ENCODE measurements at places on chromosomes 4 and X. TPM values are rescaled to one million over a fixed set of nuclear protein-coding genes. Genes with fewer than 3 reads are reported as not detected.

DNA sequence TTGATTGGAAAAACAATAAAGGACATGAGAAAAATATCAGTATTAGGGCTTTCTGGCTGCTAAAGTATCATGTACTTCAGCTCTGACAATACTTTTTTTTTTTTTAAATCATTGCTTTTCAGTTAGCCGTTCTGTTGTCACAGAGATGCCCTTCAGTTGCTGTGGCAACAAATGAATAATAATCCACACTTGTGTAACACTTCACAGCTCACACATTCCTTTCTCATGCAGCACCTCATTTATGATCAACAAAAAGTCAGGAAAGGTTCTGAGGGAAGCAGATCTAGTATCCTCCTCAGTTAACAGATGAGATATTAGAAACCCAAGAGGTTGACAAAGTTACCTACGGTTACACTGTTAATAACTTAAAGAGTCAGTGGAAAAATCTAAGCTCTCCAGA lies 444.2 kb upstream of the SLIT2 start:
- DNase-seq, result no peak
- H3K36me3 ChIP-seq, result no peaks in the 10 kb centered on the region
- no peaks in the 10 kb centered on the region for H3K27me3 ChIP-seq
- no peaks in the 10 kb centered on the region for H3K4me1 ChIP-seq
- no peak overlapping the region for H3K27ac ChIP-seq

- H3K36me3 ChIP-seq, result no peaks in the 10 kb centered on the region
- no peaks in the 10 kb centered on the region for H3K27me3 ChIP-seq
- no peak overlapping the region for H3K4me3 ChIP-seq
- H3K4me1 ChIP-seq, result peaks cover 17% of the 10 kb centered on the region
Observed at GRCh38 chrX:2542826-2543521, 42.2 kb upstream of the DHRSX start.

DNA sequence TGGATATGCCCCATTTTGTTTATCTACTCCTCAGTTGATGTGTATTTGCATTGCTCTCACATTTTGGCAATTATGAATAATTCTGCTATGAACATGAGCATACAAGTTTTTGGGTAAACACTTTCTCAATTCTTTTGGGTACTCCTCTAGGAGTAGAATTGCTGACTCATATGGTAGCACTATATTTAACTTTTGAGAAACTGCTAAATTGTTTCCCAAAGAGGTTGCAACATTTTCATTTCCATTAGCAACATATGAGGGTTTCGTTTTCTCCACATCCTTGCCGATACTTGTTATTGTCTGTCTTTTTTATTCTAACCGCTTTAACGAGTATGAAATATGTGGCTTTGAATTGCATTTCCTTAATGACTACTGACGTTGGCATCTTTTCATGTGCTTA lies 185.4 kb downstream of the TSPAN5 start:
- H3K36me3 ChIP-seq, result no peaks in the 10 kb centered on the region
- H3K27me3 ChIP-seq, result no peaks in the 10 kb centered on the region
- H3K4me1 ChIP-seq, result peaks cover 1% of the 10 kb centered on the region
- H3K27ac ChIP-seq, result no peak overlapping the region
- DNase-seq, result no peak

The S100P gene
- total RNA-seq, result not detected

- no peak for DNase-seq
- H3K27ac ChIP-seq, result no peak overlapping the region
- peaks cover 29% of the 10 kb centered on the region for H3K4me1 ChIP-seq
- no peaks in the 10 kb centered on the region for H3K27me3 ChIP-seq
Observed at GRCh38 chr4:148296498-148296897, 145.7 kb downstream of the NR3C2 start.

- no peak overlapping the region for H3K27ac ChIP-seq
- no peaks in the 10 kb centered on the region for H3K36me3 ChIP-seq
- no peaks in the 10 kb centered on the region for H3K27me3 ChIP-seq
- DNase-seq, result no peak
Observed at GRCh38 chr4:14621731-14622463, 380.4 kb upstream of the CPEB2 start.

DNA sequence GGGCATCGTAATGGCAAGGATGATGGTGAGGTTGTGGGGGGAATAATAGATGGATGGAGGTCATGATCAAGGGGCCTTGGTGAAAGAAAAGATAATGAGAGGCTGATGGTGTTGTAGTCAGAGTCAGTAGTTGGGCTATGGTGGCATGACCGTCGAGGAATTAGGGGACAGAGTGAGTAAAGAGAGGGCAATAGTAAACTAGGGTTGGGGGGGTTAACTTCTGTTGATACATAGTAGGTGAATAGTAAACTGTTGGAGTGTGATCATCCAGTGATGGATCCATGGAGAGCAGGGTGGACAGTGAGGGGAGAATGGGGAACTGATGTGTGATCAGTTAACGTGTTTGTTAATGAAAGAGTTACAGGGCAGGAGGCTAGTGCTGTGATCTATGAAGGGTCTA lies 920 bp downstream of the FTSJ1 start:
- H3K27ac ChIP-seq, result no peak overlapping the region
- H3K36me3 ChIP-seq, result no peaks in the 10 kb centered on the region
- H3K27me3 ChIP-seq, result no peaks in the 10 kb centered on the region
- no peak for DNase-seq

- H3K4me1 ChIP-seq, result no peaks in the 10 kb centered on the region
- no peaks in the 10 kb centered on the region for H3K27me3 ChIP-seq
- H3K27ac ChIP-seq, result no peak overlapping the region
- H3K4me3 ChIP-seq, result no peak overlapping the region
Observed at GRCh38 chr4:144449611-144450010, 196.3 kb upstream of the HHIP start.

DNA sequence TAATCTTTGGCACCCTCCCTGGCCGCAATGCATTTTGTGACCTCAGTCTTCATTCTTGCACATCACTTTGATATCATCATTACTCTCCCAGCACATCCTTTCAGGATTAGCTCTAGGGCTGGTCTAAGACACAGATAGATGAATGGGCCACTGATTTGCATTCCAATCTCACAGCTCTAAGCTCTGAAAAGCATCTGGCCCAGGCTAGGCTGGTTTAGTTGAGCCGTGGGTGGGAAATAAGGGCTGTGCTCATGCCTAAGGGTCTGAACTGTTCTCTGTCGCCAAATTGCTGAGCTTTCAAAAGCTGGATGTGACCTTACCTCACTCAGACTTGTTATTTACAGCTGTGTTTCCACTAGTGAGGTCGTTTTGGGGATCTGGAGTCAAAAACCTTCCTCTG lies 30.0 kb upstream of the SLC9A7 start:
- H3K27ac ChIP-seq, result no peak overlapping the region
- H3K4me1 ChIP-seq, result peaks cover 8% of the 10 kb centered on the region
- no peaks in the 10 kb centered on the region for H3K27me3 ChIP-seq
- H3K4me3 ChIP-seq, result no peak overlapping the region
- no peaks in the 10 kb centered on the region for H3K36me3 ChIP-seq
- DNase-seq, result no peak

DNA sequence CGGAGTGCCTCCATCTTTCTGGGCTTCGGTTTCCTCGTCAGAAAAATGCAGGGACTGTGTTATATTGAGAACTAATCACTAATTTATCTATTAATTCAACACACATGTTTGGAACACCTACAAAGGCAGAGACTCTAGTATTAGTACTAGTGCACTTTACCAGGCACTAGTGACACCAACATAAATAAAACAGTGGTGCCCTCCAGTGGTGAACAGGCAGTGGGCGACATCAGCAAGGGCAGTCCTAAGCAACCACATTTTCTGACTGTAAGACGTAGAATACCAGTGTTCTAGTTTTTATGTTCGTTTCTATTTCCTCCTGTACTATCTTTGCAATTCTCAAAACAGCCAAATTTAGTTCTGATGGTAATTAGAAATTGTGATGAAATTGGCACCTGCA lies 69.1 kb upstream of the UCP1 start:
- no peak overlapping the region for H3K27ac ChIP-seq
- peaks cover 28% of the 10 kb centered on the region for H3K4me1 ChIP-seq
- no peaks in the 10 kb centered on the region for H3K36me3 ChIP-seq
- H3K27me3 ChIP-seq, result no peaks in the 10 kb centered on the region
- DNase-seq, result no peak

DNA sequence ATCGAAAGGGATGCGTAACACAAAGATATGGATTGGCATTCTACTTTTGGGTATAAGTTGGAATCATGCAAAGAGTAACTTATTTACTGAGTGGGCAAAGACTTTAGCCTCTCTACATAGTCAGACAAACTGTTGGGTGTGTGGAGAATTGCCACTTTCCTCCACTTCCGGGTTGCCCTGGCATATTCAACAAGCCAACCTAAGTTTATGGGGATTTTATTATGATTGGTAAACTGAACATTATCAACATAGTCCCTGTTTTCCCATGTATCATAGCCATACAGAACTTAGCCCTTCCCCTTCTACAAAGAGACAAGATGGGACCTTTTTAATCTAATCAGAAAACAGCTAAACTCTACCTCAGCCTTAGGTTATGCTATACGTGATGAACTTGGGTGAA lies 121.6 kb downstream of the AGTR2 start:
- H3K36me3 ChIP-seq, result no peaks in the 10 kb centered on the region
- DNase-seq, result no peak
- H3K4me1 ChIP-seq, result no peaks in the 10 kb centered on the region
- no peak overlapping the region for H3K27ac ChIP-seq

DNA sequence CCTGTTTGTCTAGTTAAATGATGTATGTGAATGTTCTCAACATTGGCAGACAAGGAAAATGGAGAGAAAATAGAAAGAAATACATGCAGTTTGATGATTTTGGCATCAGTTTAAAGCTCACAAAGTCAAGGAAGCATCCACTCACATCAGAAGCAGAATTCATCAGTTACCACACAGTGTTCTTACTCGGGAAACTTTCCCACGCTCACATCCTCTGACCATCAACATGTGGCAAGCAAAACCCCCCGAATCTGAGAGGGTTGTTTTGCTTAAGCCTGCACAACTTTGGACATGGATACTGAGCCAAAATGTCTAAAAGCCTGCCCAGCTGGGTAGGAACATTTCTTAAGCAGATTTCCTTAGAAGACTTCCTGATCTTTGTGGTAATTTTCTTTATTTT lies 407.6 kb downstream of the ANKRD50 start:
- H3K4me1 ChIP-seq, result no peaks in the 10 kb centered on the region
- H3K27me3 ChIP-seq, result no peaks in the 10 kb centered on the region
- H3K27ac ChIP-seq, result no peak overlapping the region
- no peak for DNase-seq
- H3K36me3 ChIP-seq, result no peaks in the 10 kb centered on the region
- H3K4me3 ChIP-seq, result no peak overlapping the region

- no peak for DNase-seq
- H3K4me3 ChIP-seq, result no peak overlapping the region
- H3K4me1 ChIP-seq, result no peaks in the 10 kb centered on the region
- peaks cover 4% of the 10 kb centered on the region for H3K36me3 ChIP-seq
- H3K27me3 ChIP-seq, result no peaks in the 10 kb centered on the region
- no peak overlapping the region for H3K27ac ChIP-seq
Observed at GRCh38 chr4:25271866-25272265, 38.0 kb downstream of the PI4K2B start.

The C4orf50 gene
- 0.26 TPM for total RNA-seq

GRCh38 chrX:9456250-9457074 lies 8.4 kb upstream of the TBL1X start:
- H3K27me3 ChIP-seq, result no peaks in the 10 kb centered on the region
- no peak overlapping the region for H3K4me3 ChIP-seq
- H3K4me1 ChIP-seq, result no peaks in the 10 kb centered on the region

DNA sequence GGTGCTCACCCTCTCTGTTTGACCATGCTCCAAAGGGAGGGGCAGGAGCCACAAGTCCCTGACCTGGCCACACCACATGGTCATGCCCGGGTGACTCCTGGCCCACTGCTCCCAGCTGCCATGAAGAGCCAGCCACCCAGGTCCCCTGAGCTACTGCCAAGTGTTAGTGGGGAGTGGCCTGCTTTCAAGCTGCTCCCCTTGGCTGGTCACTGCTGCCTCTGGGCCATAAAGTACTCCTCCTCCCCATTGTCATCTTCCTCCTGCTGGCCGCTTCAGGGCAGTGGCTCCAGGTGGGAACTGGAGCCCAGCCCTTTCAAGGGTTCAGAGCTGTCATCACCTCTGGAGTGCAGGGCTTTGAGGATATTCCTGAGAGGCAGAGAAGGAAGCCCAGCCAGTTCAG lies 27.3 kb upstream of the RBBP7 start:
- no peak overlapping the region for H3K27ac ChIP-seq
- H3K36me3 ChIP-seq, result no peaks in the 10 kb centered on the region
- DNase-seq, result no peak
- no peaks in the 10 kb centered on the region for H3K4me1 ChIP-seq
- H3K27me3 ChIP-seq, result no peaks in the 10 kb centered on the region

The CACNA1F gene
- 0.26 TPM for total RNA-seq

DNA sequence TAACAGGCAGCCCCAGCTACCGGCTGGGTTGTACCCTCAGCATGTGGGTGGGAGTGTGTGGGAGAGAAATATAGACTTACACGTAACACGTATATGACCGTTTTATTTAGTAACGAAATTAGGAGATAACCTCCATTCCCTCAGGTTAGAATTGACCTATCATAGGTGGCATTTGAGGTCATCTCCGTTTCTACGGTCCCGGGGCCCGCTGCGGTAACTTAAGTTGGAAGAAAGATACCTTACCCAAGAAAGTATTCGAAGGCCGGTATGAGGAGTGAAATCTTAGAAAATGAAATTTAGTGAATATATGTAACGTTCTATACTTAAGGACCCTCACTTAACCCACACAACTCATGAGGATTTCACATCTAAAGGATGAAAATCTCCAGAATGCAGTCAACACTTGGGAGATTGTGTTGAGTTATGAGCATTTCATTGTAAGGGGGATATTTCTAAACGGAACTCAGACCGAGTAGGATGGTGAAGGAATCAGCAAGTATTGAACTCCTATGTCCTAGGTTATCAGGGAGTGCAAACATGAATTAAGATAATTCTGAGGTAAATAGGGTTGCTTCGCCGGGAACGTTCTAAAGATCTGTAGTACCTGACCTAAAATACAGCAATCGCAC lies 891 bp downstream of the CISD2 start:
- DNase-seq, result no peak
- peak overlapping the region; percentile 98 for H3K27ac ChIP-seq
- no peaks in the 10 kb centered on the region for H3K27me3 ChIP-seq
- peaks cover 26% of the 10 kb centered on the region for H3K4me1 ChIP-seq
- H3K36me3 ChIP-seq, result no peaks in the 10 kb centered on the region
- peak overlapping the region; percentile 73 for H3K4me3 ChIP-seq

Data from body of pancreas (tissue), 4 donors.